ENCODE measurements at places on chromosomes 13 and 19. TPM values are rescaled to one million over a fixed set of nuclear protein-coding genes. Genes with fewer than 3 reads are reported as not detected.
A peak's percentile ranks its signal among the peaks of the same experiment; 100 is the strongest.

DNA sequence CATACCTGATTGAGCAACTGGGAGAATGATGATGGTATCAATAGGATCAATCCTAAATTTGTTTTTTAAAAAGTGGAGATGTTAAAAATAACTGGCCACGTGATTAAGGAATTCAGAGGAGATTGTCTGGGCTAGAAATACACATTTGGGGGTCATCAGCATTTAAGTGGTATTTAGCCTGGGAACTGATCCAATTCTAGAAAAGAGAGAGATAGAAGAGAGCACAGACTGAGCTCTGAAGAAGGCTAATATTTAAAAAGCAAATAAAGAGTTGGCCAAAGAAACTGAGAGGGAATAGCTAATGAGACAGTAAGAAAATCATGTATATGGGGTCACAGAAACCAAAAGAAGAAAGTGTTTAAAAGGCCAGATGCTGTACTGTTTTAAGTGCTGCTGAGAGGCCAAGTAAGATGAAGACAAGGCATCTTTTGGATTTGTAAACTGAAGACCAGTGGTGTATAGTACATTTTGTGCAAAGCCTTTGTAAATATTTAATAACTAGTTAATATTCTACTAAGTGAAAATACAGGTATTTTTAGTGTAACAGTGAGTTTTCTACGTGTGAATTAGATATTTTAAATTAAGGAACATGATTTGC is 40.2 kb downstream of the UBL3 start:
- no peaks in the 10 kb centered on the region for H3K27me3 ChIP-seq
- no peak overlapping the region for H3K27ac ChIP-seq
- H3K4me3 ChIP-seq, result no peak overlapping the region
- peaks cover 3% of the 10 kb centered on the region for H3K4me1 ChIP-seq
- DNase-seq, result no peak
- H3K36me3 ChIP-seq, result no peaks in the 10 kb centered on the region

DNA sequence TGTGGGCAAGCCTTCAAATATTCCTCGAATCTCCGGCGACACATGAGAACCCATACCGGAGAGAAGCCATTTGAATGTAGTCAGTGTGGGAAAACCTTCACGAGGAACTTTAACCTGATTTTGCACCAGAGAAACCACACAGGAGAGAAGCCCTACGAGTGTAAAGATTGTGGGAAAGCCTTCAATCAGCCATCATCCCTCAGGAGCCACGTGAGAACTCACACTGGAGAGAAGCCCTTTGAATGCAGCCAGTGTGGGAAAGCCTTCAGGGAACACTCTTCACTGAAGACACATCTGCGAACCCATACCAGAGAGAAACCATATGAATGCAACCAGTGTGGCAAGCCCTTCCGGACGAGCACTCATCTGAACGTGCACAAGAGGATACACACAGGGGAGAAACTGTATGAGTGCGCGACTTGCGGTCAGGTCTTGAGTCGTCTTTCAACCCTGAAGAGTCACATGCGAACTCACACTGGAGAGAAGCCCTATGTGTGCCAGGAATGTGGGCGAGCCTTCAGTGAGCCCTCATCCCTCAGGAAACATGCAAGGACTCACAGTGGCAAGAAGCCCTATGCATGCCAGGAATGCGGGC is 28.8 kb downstream of the ZNF333 start:
- DNase-seq, result no peak
- H3K27ac ChIP-seq, result no peak overlapping the region
- no peaks in the 10 kb centered on the region for H3K4me1 ChIP-seq
- H3K36me3 ChIP-seq, result peaks cover 64% of the 10 kb centered on the region
- no peak overlapping the region for H3K4me3 ChIP-seq

Gene IGFL3
- total RNA-seq, result not detected

Gene F10
- 6.1 TPM for total RNA-seq

DNA sequence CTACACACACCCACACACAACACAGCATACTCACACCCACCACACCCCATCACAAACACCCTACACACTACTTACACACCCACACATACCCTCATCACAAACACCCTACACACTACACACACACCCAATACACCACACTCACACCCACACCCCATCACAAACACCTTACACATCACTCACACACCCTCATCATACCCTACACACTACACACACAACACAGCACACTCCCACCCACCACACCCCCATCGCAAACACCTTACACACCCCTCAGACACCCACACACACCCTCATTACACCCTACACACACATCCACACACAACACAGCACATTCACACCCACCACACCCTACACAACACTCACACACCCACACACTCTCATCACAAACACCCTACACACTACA is 15.8 kb downstream of the PEPD start:
- no peak for DNase-seq
- no peaks in the 10 kb centered on the region for H3K27me3 ChIP-seq
- H3K4me3 ChIP-seq, result no peak overlapping the region
- H3K36me3 ChIP-seq, result peaks cover 4% of the 10 kb centered on the region
- no peaks in the 10 kb centered on the region for H3K4me1 ChIP-seq
- H3K27ac ChIP-seq, result no peak overlapping the region

DNA sequence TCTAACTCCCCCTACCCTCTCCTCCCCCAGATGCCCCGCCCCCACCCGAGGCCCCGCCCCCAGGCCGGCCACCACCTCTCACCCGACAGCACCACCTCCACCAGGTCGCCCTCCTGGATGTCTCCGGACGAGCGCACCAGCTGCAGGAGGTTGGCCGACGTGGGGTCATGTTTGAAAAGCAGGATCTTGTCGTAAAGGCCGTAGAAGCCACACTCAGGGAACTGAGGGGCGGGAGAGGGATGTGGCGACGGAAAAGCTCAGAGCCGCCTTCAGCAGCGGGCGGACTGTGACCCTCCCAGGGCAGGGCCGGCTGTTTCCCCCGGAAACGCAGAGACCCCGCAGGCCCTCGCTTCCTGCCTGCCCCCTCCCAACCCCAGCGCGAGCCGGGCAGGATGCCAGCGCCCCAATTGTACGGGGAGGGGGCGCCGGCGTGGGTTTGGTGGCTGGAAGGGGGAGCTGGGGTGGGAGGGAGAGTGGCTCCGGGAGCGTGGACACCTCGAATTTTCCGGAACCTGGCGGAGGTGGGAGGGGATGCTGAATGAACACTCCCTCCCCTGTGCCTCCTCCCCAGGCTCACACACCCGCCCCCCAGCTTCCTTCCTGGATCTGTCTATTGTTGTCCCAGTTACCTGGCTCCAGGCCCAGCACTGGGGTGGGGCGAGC is 3.0 kb downstream of the PRKD2 start:
- peak overlapping the region; percentile 39 for H3K4me3 ChIP-seq
- DNase-seq, result peak; percentile 96
- peaks cover 11% of the 10 kb centered on the region for H3K4me1 ChIP-seq

DNA sequence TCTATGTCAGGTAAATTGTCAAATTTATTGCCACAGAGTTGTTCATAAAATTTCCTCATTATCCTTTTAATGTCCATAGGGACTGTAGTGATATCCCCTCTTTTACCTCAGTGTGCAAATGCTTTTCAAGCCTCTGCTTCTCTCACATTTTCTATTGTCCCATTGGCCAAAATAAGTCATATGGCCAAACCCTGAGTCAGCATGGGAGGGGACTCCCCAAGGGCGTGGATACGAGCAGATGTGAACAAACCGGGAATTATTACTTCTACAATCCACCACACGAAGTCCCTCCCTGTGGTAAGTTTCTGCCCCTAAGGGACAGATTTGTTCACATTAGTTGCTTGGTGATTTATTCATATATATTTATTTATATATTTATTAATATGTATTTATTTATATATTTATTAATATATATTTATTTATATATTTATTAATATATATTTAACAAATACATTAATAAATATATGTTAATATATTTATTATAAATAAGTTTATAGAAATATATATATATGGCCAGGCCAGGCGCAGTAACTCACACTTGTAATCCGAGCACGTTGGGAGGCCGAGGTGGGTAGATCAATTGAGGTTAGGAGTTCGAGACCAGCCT is 20.1 kb upstream of the CAMSAP3 start:
- H3K36me3 ChIP-seq, result no peaks in the 10 kb centered on the region
- H3K4me3 ChIP-seq, result no peak overlapping the region
- no peaks in the 10 kb centered on the region for H3K27me3 ChIP-seq
- H3K27ac ChIP-seq, result no peak overlapping the region
- no peaks in the 10 kb centered on the region for H3K4me1 ChIP-seq

DNA sequence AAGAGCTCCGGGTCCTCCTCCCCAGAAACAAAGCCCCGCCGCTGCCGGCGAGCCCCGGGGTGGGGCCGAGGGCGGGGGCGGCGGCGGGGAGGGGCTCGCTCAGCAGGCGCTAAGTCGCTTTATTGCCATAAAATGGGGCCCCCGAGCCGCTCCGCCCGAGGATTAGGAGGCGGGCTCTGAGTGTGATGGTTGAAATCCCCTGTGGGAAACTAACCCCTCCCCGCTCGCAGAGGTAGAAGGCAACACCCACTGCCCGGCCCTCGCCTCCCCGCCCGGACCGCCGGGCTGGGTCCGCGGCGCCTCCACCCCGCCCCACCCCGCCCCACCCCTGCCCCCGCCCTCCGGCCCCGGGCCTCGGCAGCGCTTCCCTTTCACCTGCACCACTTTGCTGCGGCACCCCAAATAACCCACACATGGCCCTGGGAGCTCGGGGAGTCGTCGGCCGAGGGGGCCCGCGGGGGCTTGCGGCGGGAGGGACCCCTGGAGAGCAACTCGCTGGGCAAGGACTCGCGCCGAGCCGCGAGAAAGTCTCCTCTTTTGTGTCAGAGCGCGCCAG is at the start of gene KLF12:
Gene KLF12, minus strand, starts transcription at position 184 of the 556 bp plus-strand sequence.
- peak; percentile 98 for DNase-seq
- no peaks in the 10 kb centered on the region for H3K27me3 ChIP-seq
- H3K4me1 ChIP-seq, result peaks cover 35% of the 10 kb centered on the region
- H3K27ac ChIP-seq, result peak within 1 kb of the TSS; percentile 75
- H3K4me3 ChIP-seq, result peak within 1 kb of the TSS; percentile 89
- H3K36me3 ChIP-seq, result no peaks in the 10 kb centered on the region

GRCh38 chr19:16385821-16386220 is 61.2 kb downstream of the KLF2 start:
- H3K36me3 ChIP-seq, result peaks cover 19% of the 10 kb centered on the region
- no peak overlapping the region for H3K4me3 ChIP-seq
- H3K4me1 ChIP-seq, result peaks cover 4% of the 10 kb centered on the region
- H3K27ac ChIP-seq, result no peak overlapping the region
- no peaks in the 10 kb centered on the region for H3K27me3 ChIP-seq

DNA sequence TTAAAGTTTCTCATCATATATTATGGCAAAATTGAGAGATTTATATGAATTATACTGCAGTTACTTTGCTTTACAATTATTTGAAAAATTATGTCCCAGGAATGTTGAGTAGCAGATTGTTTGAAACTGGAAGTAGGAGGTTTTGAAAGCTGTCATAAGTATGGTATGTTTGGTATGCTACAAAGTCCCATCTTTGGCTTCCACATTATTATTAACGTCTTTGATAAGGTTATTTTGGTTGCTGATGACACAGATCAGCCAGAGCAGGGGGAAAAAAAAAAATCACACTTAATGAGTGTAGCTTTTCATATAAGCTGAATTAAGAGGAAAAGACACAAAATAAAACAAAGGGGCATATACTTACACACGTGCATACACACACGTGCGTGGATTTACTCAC is 130.1 kb downstream of the SLITRK1 start:
- DNase-seq, result no peak
- H3K27me3 ChIP-seq, result no peaks in the 10 kb centered on the region
- H3K4me1 ChIP-seq, result peaks cover 5% of the 10 kb centered on the region

- no peaks in the 10 kb centered on the region for H3K4me1 ChIP-seq
- H3K27me3 ChIP-seq, result no peaks in the 10 kb centered on the region
- H3K27ac ChIP-seq, result no peak overlapping the region
- H3K36me3 ChIP-seq, result no peaks in the 10 kb centered on the region
- no peak for DNase-seq
Observed at GRCh38 chr13:24226762-24227161, 66.2 kb downstream of the SPATA13 start.

Gene CYP4F11
- total RNA-seq, result 0.15 TPM

DNA sequence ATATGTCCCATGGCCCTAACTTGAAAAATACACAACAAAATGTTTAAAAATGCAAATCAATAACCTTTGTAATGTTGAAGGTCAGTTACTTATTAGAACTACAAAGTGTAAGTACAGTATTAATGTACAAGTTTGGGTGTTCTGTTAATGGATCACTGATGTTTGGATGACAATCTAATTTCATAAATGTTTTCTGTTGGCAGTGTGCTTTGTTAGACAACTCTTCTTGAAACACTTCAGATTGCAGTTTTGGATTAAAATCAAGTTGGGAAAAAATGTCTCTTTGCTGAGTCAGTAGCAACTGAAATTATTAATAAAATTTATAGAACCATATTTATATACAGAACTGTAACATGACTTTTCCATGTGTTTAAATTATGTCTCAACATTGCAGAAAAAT is 1063.5 kb upstream of the PCDH9 start:
- H3K36me3 ChIP-seq, result no peaks in the 10 kb centered on the region
- H3K27me3 ChIP-seq, result no peaks in the 10 kb centered on the region
- no peak overlapping the region for H3K27ac ChIP-seq
- peaks cover 5% of the 10 kb centered on the region for H3K4me1 ChIP-seq
- no peak overlapping the region for H3K4me3 ChIP-seq
- DNase-seq, result no peak
